ENCODE measurements at places on chromosomes 4 and X. TPM values are rescaled to one million over a fixed set of nuclear protein-coding genes. Genes with fewer than 3 reads are reported as not detected.
A peak's percentile ranks its signal among the peaks of the same experiment; 100 is the strongest.

The PDZD4 gene
- total RNA-seq = 110 TPM

The CXCL5 gene
- total RNA-seq = 9.2 TPM

The INTU gene
- total RNA-seq = 10.7 TPM

GRCh38 chrX:16836371-16836770, 33.8 kb downstream of the RBBP7 start:
- no peak overlapping the region for H3K27ac ChIP-seq
- H3K4me1 ChIP-seq = peaks cover 2% of the 10 kb centered on the region
- no peak overlapping the region for H3K4me3 ChIP-seq
- peaks cover 97% of the 10 kb centered on the region for H3K36me3 ChIP-seq
- DNase-seq = peak; percentile 77
- H3K27me3 ChIP-seq = no peaks in the 10 kb centered on the region

DNA sequence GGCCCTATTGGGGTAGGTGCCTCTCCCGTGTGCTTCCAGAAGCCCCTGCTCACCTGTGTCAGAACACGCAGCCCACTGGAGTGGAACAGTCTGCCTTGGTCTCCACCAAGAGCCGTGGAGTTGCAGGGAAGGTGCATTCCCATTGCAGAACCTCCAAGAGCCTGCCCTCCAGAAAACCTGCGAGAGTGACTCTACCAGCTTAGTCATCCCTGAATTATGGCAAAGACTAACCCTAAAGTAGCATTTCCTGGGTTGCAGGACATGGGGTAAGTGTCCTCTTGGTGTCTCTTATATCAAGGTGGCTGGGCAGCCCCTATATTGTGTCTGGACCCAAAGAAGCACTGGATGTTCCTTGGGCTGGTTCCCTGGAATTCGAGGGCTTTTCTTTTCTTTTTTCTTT, 224.6 kb downstream of the BCOR start:
- H3K36me3 ChIP-seq = peaks cover 6% of the 10 kb centered on the region
- H3K4me3 ChIP-seq = no peak overlapping the region
- no peak overlapping the region for H3K27ac ChIP-seq
- no peak for DNase-seq

- peaks cover 4% of the 10 kb centered on the region for H3K4me1 ChIP-seq
- no peak for DNase-seq
- no peak overlapping the region for H3K27ac ChIP-seq
- no peaks in the 10 kb centered on the region for H3K27me3 ChIP-seq
- peaks cover 39% of the 10 kb centered on the region for H3K36me3 ChIP-seq
These were observed 557 bp downstream of the PIGG start for GRCh38 chr4:499567-499966.

GRCh38 chrX:107851215-107851614, 25.5 kb downstream of the MID2 start:
- no peak for DNase-seq
- peaks cover 4% of the 10 kb centered on the region for H3K4me1 ChIP-seq
- H3K27ac ChIP-seq = no peak overlapping the region
- H3K36me3 ChIP-seq = no peaks in the 10 kb centered on the region
- H3K4me3 ChIP-seq = no peak overlapping the region

- H3K27ac ChIP-seq = no peak overlapping the region
- H3K27me3 ChIP-seq = no peaks in the 10 kb centered on the region
- no peaks in the 10 kb centered on the region for H3K4me1 ChIP-seq
- DNase-seq = no peak
- no peaks in the 10 kb centered on the region for H3K36me3 ChIP-seq
These were observed 157.0 kb upstream of the TLL1 start for GRCh38 chr4:165715989-165716388.

DNA sequence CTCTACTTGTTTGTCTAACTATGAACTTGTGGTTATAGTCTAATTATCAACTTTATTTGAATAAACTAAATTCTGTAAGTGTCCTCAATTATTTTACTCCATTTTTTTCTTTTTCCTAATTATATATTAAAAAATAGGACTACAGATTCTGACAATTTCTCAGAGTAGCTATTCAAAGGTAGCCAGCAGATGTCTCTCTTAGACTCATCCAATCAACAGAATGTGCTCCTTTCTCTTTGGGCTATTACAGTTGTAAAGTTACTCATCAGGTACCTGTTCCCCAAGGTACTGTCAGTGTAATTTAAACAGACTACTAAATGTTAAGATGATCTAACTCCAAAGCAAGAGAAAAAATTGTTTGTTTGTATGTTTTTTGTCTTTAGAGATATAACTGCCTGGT, 248.6 kb downstream of the PCDH18 start:
- H3K27ac ChIP-seq = no peak overlapping the region
- no peaks in the 10 kb centered on the region for H3K4me1 ChIP-seq
- DNase-seq = no peak

Data from H9 (cell line).